ENCODE measurements at places on chromosomes 13 and 19. TPM values are rescaled to one million over a fixed set of nuclear protein-coding genes. Genes with fewer than 3 reads are reported as not detected.

- no peak for DNase-seq
Measured at GRCh38 chr19:17324357-17325114, 10.1 kb downstream of the ANO8 start.

- no peak for DNase-seq
Measured at GRCh38 chr19:52527956-52528351, 486 bp downstream of the ZNF808 start.

DNA sequence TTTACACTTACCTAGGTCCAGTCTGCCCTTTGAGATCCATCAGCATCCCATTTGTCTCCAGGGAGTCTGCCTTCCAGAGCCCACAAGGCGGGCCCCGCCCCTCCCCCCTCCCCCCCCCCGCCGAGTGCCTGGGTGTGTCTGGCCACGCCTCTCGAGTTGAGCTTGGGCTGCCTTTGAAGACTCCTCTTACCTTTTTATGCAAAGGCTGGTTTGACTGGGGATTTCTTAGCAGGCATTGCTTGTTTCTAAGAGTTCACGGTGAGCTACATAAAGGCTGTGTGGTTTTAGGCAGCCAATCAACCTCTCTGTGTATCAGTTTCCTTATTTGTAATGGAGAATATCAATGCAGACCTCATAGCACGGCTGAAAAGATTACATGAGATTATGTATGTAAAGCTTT lies 11.3 kb downstream of the GPR12 start:
- no peak for DNase-seq

- DNase-seq, result no peak
Measured at GRCh38 chr19:50719566-50719965, at the start of gene SHANK1. SHANK1 (minus strand) TSS chr19:50719802; CDS start chr19:50716919, 2,883 bp downstream.

GRCh38 chr13:64154514-64154913 lies 2738.9 kb upstream of the PCDH20 start:
- DNase-seq, result no peak

DNA sequence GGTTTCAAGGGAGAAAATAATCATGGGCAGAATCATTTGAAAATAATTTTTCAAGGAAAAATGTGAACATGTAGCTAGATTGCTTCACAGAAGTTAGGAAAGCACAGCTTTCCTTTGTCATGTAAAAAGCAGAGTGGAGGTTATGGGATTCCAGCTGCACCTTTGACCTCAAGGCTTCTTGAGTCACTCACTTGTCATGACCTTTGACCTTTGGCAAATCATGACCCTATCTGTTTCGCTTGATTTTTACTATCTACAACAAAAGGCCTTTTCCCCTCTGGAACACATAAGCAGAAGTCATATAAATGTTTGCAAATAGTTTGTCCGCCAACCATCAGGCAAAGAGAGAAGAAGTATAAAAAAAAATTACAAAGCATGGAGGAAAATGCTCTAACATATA lies 210.7 kb upstream of the MIR17HG start:
- DNase-seq, result no peak

GRCh38 chr13:35349673-35350278 lies 126.7 kb downstream of the MAB21L1 start:
- no peak for DNase-seq

Gene ICAM4
- total RNA-seq, result not detected

DNA sequence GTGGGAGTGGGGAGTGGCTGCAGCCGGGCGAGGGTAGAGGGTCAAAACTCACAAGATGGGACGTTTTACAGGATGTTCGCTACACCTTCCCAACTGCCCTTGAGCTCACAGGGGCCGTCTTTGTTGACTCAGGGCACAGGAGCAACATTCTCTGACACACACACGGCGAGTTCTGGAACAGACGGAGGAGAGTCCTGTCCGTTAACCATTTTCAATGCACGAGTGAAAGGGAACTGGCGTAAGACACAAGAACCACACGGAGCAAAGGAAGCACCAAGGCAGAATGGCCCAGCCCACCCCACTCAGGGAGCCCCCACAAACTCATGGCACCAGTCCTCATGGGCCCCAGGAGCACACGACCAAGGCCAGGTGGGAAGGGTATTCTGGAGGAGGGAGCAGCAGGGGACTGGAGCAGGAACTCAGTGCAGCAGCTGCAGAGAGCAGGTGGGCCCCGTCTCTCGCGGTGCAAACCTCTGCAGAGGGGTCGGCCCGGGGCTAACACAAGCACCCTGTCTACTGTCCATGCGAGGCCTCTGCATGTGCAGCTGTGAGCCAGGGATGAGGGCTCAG lies 37.9 kb upstream of the ISYNA1 start:
- no peak for DNase-seq

DNA sequence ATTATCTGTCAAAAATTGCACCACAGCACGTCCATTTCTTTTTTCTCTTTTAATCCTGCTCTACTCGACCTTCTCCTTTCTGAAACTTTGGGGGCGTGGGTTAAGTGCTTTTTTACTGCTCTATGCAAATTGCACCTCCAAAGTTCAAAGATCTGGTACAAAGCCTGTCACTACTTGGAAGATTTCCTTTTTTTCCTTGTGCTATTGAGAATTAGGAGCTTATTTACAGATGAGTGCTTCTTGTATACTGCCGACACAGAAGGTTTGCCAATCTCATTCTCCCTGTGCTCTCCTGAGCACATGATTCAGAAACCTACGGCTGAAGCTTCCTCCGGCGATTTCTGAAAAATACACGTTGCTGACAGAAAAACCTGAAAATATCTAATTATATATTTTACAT lies 94.8 kb downstream of the TEX29 start:
- DNase-seq, result no peak

GRCh38 chr13:38758277-38758676 lies 71.4 kb downstream of the FREM2 start:
- no peak for DNase-seq

Gene C19orf33
- total RNA-seq, result not detected

Gene ZNF763
- total RNA-seq, result 7.1 TPM

Gene AZU1
- total RNA-seq, result not detected

GRCh38 chr19:6800991-6801484 lies 28.5 kb downstream of the VAV1 start:
- no peak for DNase-seq

GRCh38 chr19:35545855-35546381 lies 492 bp downstream of the TMEM147 start:
- DNase-seq, result peak; percentile 53

GRCh38 chr19:33300894-33301143 lies 1.5 kb downstream of the CEBPA start:
- DNase-seq, result no peak

GRCh38 chr19:39937787-39938186 lies 3.4 kb upstream of the FCGBP start:
- DNase-seq, result no peak

- no peak for DNase-seq
Measured at GRCh38 chr13:112870051-112870331, 99.0 kb upstream of the MCF2L start.

DNA sequence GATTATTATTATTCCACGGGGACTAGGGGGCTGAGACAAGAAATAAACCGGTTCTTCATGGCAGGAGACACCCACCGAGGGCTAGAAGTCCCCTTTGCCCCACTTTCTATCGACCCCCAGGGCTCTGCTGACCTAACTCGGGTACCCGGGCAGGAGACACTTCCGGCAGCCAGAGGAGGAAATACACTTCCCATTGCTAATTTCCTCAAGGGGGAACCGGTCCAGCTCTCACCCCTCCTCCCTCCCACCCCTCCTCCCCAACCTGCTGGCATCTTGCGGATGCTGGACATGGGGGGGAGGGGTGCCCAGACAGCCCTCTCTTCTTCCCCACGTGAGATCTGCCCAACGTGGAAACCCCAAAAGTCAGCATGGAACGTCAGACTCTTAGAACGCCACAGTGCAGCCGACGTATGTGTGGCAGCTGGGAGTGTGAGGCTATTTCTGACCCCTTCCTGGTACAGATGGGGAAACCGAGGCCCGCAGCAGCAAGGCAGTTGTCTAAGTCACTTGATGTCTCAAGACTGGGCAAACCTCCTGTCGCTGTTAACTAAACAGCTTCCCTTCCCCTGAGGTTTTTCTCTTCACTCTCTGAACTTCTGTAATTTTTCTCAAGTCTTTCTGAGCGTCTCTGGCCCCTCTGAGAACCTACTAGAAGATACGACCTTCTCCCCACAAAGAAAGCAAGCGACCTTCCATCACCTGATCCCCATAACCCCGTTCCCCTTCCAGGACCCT lies 3.6 kb downstream of the GPR4 start:
- DNase-seq, result no peak

Gene CAPN12
- total RNA-seq, result not detected

Gene GADD45GIP1
- 21.4 TPM for total RNA-seq

DNA sequence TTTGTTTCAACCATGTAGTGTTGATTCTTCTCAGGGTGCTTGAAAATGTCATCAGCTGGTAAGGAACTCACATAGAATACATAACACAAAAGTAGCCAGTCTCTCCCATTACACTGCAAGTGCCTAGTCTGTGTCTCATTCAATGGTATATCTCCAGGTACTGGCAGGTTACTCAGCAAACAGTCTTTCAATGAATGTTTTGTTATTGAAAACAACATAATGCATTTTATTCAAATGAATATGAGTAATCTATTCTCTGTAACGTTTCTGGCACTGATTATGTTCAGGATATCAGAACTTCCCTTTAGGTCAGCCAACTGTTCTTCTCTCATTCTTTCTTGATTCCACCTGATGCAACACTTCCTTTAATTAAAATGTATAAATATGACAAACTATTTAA lies 68.0 kb upstream of the SLITRK1 start:
- no peak for DNase-seq

- no peak for DNase-seq
Measured at GRCh38 chr19:18946918-18947317, 5.9 kb upstream of the HOMER3 start.

- no peak for DNase-seq
Measured at GRCh38 chr19:34317311-34317927, 47.6 kb upstream of the GPI start.

Gene ADGRE1
- total RNA-seq, result not detected

DNA sequence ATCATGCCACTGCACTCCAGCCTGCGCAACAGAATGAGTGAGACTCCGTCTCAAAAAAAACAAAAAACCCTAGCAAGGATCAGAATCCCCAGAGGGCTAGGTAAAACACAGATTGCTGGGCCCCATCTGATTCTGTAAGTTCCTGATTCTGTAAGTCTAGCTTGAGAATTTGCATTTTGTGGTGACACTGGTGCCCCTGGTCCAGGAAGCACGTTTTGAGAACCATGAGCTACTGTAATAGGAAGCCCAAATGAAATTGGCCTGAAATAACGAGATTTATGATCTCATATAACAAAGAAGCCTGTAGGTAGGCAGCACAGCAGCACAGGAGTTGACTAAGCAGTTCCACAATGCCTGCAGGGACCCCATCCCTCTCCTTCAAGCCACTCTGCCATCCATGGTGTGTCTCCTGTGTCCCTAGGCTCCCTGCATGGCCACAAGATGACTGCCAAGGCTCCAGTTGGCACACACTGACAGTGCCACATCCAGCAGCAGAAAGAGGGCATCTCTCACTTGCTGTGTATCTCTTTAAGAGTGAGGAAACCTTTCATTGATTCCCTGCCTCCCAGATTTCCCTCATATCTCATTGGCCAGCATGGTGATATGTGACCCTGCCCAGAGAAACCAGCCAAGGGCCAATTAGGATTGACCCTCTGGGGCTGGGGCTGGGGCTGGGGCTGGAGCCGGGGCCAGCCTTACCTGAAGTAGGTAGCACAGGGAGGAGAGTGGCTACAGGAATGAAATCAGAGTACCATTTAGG lies 21.7 kb downstream of the SIPA1L3 start:
- no peak for DNase-seq

DNA sequence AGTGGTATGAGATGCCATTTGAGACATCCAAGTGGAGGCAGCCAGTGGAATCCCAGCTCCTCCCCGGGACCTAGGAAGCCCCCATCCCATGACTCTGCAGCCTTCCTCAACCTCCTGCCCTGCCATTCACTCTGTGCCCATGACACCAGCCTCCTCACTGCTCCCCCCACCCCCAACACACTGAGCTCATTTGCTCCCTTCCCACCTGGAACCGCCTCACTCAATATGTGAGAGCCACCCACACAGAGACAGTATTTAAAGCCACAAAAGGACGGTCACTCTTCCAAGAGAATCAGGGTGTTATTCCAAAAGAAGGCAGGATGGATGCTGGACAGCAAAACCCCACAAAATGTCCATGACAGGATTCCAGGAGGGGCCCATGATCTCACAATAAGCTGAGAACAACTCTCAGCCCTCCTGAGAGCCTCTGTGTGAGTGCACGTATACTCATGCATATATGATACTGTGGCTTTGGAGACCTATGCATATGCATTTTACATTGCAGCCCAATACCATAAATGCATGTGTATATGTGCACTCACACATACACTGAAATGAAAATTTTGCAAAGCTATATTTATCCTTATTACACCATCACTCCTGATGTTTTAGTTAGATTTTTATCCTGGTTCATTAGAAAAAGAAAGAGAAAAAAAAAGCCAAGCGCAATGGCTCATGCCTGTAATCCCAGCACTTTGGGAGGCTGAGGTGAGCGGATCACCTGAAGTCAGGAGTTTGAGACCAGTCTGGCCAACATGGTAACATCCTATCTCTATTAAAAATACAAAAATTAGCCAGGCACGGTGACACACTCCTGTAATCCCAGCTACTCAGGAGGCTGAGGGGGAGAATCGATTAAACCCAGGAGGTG lies 10.8 kb upstream of the RANBP3 start:
- no peak for DNase-seq

Gene SLITRK5
- total RNA-seq, result 19.6 TPM

All from dorsolateral prefrontal cortex (tissue), 122 donors.